ENCODE measurements at places on chromosomes 2 and 18. TPM values are rescaled to one million over a fixed set of nuclear protein-coding genes. Genes with fewer than 3 reads are reported as not detected.

DNA sequence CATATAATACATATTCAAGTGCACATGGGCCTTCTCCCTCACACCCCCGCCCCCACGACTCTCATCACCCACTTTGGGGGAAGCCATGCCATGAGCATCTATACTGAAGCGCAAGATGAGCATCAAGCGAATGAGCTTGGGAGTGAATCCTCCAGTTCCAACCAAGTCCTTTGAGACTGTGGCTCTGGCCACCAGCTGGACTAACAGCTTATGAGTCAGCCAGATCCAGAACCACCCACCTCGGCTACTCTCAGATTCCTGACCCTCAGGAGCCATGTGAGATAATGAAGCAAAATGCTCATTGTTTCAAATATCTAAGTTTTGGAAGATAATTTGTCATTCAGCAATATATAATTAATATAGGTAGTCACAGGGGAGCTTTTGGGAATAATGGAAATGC, 22.2 kb upstream of the IL1RL1 start:
- DNase-seq, result no peak

DNA sequence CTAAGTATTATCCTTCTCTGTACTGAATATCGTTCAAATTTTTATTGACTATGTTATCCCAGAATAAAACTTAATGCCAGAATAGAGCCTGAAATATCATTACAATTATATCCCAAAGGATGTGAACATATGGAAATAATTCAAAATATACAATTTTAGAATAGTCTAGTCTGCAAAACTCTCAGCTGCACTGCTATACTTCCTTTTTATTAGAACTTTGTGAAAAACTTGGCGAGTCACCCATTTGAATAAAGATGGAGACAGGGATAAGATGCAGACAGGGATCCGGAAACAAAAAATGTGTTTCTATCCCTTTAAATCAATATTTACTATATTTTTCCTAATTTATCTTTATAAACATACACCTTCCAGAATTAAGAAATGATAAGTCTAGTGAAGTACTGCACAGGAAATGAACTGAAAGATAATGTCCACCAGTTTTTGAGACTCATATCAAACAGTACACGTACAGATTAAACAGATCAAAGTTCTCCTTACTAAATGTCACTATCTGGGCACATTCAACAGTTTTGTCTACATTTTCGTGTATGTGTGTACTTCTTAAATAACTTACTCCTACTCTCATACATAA, 107.8 kb downstream of the MEP1B start:
- peak; percentile 84 for DNase-seq

DNA sequence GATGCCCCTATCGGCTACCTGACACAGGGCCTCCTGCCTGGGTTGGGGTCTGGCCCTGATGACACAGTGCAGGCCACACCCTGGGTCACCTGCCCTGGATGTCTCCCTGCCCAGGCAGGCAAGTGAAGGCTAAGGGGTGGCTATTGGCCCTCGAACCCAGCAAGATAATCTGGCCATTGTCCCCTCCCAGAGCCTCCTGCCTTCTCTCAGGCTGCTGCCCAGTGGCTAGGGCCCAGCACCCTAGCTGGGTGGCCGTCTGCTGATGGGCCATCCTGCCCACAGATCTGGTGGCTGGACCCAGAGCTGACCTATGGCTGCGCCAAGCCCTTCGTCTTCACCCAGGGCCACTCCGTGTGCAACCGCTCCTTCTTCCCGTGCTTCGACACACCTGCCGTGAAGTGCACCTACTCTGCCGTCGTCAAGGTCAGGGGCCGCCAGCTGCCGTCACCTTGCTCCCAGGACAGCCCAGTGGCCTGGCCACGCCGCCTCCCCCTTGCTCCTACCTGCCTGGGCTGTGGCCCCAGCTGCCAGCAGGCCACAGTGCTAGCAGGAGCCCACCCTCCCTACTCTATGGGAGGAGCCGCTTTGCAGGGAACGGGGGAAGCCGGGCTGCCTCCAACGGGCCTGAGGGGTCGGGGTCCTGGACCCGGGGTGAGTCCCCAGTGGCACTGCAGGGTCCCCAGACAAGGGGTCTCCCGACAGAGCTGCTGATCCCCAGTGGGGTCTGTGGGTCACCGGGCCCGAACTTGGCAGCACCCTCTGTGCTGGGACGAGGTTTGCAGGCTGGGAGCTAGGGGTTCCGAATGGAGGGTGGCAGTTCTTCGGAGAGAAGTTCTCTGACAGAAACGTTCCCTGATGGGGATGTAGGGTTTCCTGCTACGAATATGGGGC, 4.1 kb downstream of the RNPEPL1 start:
- no peak for DNase-seq

- DNase-seq, result no peak
Observed at GRCh38 chr2:182924306-182924705, 57.9 kb upstream of the FRZB start.

Gene RFTN2
- total RNA-seq, result 27.1 TPM

Gene MOCOS
- total RNA-seq, result 1.6 TPM

- peak; percentile 28 for DNase-seq
Observed at GRCh38 chr2:237873421-237873831, 14.0 kb downstream of the RAMP1 start.

Gene CFAP53
- 0.30 TPM for total RNA-seq

DNA sequence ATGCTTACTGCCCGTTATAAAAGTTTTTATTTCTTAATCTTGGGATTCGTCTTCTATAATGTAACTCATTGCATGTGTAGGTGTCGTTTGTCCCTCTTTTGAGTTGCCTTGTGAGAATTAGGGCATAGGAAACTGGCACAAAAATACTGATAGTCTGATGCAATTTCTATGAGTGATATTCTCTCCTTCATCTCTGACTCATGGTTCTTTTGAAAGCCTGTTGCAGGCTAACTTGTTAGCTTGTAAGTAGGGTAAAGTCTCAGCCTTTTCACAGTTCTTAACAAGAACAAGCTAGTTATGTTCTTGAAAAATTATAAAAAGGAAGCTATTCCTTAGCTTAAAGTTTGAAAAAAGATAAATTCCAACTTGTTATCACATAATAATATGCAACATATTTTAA, 1085.4 kb upstream of the NRXN1 start:
- DNase-seq, result no peak

DNA sequence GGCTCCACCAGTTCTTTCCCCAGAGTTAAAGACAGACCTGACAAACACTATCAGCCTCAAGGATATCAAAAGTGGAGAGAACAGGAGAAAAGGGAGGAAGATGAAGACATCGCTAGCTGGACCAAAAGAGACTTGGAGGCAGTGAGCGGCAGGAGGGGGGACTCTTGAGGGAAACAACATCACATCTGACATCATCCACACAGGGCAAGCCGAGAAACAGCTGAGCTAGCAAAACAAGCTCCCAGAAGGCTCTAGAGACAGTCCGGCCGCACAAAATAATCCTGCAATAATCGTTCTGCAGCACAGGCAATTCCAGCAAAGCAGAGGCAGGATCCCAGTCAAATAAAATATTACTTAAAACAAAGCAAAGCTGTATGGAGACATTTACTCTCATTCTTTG, 239.8 kb downstream of the EN1 start:
- DNase-seq, result peak; percentile 8

- DNase-seq, result peak; percentile 2
Observed at GRCh38 chr18:64333584-64333983, 184.7 kb upstream of the LINC00305 start.

Gene RSAD2
- 5.1 TPM for total RNA-seq

All from skin of body (tissue), 3 donors.